ENCODE measurements at places on chromosomes 2 and 18. TPM values are rescaled to one million over a fixed set of nuclear protein-coding genes. Genes with fewer than 3 reads are reported as not detected.

- DNase-seq, result no peak
Measured at GRCh38 chr2:17539611-17540092, 844 bp upstream of the VSNL1 start.

DSC3 gene
- 2.9 TPM for total RNA-seq

AQP4 gene
- 0.27 TPM for total RNA-seq

DNA sequence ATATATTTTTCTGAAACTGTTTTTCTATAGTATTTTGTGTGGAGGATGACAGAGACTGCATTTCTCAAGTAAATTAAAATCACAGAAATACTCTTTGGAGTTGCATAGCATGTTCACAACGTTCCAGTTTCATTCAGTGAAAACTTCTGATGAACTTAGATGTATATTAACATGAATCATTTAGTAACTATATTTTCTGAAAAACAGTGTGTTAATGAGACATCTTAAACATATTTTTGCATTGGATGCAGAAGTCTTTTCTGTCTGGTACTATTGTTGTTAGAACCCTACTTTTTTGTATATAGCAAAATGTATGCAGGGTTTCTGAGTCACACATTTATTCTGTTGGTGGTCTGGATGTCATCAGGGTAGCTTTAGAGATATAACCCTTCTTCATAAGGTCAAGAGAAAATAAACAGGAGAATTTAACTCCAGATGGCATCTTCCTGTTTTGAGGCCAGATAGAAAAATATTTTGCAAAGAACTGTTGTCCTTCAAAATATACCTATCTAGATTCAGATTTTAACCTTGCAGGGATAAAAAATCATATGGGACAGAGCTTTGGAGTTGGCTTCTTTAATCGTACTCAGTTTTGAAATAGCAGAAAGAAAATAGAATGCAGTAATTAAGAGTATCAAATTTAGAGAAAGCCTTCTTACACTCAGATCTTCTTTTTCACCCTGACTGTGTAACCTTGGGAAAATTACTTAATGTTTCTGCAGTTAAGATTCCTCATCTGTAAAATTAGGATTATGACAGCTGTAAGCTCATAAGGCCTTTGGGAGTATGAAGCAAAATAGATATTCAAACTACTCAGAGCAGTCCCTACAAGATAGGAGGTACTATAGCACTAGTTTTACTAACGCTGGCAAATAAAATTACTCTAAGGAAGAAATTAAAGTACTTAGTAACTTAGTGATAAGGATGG lies 5.3 kb downstream of the COL3A1 start:
- no peak for DNase-seq

SCYGR4 gene
- total RNA-seq, result not detected

FHOD3 gene
- 33.3 TPM for total RNA-seq

PSTPIP2 gene
- 10.0 TPM for total RNA-seq

GRCh38 chr18:8450013-8450412 lies 159.2 kb upstream of the RAB12 start:
- no peak for DNase-seq

Measured in sciatic nerve (tissue), 2 donors.